ENCODE measurements at places on chromosomes 1 and 21.

- no peak for DNase-seq
Measured at GRCh38 chr21:32311621-32312020, 13.0 kb downstream of the MRAP start.

DNA sequence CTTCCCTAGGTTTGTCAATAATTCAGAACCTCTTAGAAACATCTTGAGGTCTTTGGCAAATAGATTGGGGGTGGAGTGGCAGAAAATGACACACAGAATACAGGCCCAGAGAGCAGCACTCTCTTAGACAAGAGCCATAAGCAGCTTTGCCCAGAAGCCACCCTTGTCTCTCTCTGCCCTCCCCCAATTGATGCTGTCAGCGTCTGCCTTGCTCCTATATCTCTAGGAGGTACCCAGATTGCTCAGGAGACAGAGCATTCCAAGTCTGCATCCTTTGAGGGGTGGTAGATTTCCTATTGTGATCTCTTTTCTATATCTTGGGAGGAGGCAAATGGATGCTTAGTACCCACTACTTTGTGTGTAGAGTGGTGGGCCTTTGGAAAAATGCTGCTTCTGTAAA lies 1.8 kb downstream of the RGL1 start:
- no peak for DNase-seq

- peak; percentile 33 for DNase-seq
Measured at GRCh38 chr1:89125913-89126580, at the start of gene GBP2. TSS of gene GBP2 (minus strand) at chr1:89126114. CDS start at chr1:89121966, 4,148 bp downstream.

GRCh38 chr21:43292866-43293142 lies 124.0 kb downstream of the CRYAA start:
- no peak for DNase-seq

GRCh38 chr1:183568176-183569021 lies 21.9 kb downstream of the NCF2 start:
- no peak for DNase-seq

- no peak for DNase-seq
Measured at GRCh38 chr1:163535807-163536206, 214.1 kb downstream of the NUF2 start.

GRCh38 chr1:117067533-117068370 lies 7.6 kb downstream of the TTF2 start:
- peak; percentile 55 for DNase-seq

Measured in frontal cortex (tissue), 4 donors.